Adrenal gland (tissue), 19 donors: ENCODE measurements at places on chromosomes 11 and 22. TPM values are rescaled to one million over a fixed set of nuclear protein-coding genes. Genes with fewer than 3 reads are reported as not detected.

DNA sequence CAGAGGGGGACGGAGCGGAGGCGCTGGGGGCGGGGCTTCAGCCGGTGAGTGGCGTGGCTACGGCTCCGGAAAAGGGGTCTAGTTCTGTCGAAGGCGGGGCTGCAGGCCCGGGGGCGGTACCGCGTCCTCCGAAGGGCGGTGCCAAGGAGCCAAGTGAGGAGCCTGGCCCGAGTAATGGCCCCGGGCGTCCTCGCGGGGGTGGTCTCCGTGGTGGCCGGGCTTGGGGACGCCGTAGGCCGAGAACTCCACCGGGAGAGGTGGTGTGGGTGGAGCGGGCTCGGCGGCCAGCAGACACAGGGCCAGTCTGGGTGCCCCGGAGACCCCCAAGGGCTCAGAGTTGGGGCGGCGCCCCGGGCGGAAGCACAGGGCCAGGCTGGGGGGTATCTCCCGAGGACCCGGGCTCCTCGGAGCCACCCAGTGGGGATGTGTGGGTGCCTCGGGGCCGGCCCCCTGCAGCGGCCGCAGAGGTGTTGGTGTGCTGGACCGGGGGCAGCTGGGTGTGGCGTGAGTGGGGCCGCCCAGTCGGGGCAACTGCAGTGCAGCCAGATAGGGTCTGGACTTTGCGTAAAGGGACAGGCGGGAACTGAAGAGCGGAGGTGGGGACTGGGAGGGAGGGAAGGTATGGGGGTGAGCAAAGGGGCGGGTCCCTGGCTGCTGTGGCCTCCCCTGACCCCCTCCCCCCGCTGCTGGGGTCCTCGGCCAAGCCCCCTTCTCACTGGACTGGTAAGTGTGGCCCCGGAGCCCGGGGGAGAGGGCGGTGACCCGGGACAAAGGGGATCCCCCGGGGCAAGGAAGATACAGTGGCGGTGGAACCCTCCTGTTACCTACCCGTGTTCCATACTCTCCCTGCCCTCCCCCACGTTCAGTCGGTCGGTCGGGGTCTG is 838 bp downstream of the FKBP2 start:
- peak; percentile 69 for DNase-seq

DNA sequence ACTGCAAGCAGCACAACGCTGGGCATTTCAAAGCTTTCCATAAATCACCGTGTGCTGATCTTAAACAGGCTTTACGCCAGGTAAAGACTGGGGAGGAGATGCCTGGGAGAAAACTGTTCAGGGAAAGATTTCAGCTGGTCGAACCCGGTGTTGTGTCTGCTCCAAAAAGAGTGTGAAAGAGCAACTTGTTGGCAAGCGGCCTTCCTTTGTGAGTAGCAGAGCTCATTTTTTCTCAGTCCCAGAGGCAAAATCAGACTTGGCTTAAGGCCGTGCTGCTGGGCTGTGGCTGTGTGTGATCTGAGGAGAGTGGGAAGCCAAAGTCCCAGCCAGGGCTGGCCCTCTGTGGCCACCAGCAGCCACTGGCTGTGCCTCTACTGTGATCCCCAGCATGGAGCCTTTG is 75.7 kb upstream of the E2F8 start:
- DNase-seq: peak; percentile 11

GRCh38 chr11:117443266-117444186 is 115.9 kb downstream of the CEP164 start:
- peak; percentile 81 for DNase-seq

- no peak for DNase-seq
Observed at GRCh38 chr11:27443746-27444507, 28.7 kb downstream of the LGR4 start.

DNA sequence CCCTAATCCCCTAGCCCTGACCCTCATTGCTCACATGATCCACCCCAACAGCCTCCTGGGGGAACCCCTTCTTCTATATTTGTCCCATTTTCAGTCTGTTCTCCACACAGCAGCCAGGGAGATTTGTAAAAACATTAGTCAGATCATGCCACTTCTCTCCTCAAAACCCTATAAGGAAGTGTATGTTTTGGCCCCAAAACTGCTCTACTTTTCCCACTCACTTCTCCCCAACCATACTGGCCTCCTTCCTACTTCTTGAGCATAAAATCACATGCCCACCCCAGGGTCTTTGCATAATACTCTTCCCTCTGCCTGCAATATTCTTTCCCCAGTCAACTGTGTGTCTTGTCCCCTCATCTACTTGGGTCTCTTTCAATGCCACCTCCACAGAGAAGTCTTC is 4.7 kb upstream of the SLC22A12 start:
- DNase-seq: no peak

- peak; percentile 33 for DNase-seq
Observed at GRCh38 chr11:93791493-93791892, 7.4 kb downstream of the MED17 start.

DNA sequence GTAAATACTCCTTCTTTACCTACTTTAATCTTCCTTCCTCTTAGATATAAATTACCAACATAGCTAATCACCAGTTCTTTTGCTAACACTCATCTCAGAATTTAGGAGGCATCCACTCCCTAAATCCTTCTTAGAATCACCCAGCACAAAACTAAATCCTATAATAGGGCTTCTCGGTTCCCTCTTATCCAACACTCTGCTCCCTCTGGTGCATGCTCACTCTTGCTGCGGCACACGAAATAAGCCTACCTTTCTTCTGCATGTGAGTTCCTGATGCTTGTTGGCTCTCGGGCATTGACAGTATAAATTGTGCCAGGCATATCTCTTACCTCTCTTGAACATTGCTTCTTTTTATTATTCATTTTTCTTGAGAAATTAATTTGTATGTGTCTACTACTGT is 61.0 kb downstream of the OR5AK2 start:
- no peak for DNase-seq

- DNase-seq: no peak
Observed at GRCh38 chr11:15667127-15667725, 552.5 kb downstream of the INSC start.

DNA sequence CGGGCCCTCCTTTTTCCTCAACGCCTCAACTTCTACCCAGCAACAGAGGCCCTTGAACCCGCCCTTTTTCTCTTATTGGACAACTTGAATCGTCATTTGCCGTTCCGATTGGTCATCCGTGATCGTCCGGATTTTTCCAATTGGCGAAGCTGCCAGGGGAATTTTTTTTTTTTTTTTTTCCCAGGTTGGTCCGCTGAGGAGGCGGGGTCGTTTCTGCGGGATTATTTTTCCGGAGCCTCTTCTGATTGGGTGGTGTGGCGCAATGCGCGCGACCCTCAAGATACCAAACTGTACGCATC is 465 bp upstream of the TTC9C start:
- peak; percentile 90 for DNase-seq

GRCh38 chr11:79417069-79417920 is 23.5 kb downstream of the TENM4 start:
- no peak for DNase-seq

DNA sequence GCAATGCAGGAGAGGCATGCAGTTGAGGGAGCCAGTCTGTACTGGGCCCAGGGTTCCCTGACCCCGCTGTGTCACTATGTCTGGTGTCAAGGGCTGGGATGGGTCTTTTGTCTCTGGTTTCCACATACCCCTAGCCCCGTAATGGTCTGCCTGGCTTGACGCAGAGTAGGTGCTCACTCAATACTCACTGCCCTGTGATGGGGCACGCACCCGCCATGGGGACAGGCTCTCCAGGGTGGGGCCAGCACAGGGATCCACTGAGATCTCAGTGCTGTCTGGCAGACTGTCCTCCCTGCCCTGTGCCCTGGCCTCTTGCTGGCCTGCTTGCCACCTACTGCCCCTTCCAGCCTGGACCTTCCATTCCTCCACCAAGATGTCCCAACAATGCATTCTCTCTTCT is 101.7 kb upstream of the CD82 start:
- no peak for DNase-seq

- no peak for DNase-seq
Observed at GRCh38 chr22:23478175-23478574, 101.9 kb downstream of the IGLL1 start.

DNA sequence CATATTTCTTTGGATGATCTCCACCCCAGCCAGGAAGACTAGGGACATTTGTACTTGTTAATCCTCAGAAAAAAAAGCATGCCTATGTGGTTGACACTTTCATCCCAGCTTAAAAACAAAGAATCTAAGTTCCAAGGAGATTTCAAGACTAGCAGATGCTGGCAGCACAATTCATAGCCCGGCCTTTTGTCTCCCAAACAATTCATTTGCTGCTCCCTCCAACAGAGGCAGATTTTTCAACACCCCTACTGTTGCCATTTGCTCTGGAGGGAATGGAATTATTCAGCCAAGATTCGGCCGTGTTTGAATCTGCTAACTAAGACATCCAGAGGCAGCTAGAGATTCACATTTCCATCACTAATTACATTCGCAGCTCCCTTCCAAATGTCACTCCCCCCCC is 15.3 kb downstream of the P2RX3 start:
- no peak for DNase-seq

DNA sequence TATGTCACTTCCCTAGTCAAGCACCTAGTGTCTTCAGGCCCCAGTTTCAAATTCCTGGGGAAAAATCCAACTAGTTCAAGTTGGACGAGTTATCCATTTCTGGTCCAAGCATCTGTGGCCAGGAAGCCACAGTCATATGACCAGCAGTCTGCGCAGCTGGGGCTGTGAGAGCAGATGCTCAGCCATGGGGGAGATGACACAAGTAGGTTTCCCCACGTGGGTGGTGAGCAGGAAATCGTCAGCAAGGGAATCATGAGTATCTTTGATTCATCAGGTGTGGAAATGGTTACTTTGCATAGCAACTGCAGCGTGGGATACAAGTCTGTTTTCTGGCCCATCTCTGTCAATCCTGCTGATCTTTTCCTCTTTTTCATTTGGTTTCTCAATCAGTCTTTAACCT is 185.3 kb downstream of the C11orf91 start:
- no peak for DNase-seq

DNA sequence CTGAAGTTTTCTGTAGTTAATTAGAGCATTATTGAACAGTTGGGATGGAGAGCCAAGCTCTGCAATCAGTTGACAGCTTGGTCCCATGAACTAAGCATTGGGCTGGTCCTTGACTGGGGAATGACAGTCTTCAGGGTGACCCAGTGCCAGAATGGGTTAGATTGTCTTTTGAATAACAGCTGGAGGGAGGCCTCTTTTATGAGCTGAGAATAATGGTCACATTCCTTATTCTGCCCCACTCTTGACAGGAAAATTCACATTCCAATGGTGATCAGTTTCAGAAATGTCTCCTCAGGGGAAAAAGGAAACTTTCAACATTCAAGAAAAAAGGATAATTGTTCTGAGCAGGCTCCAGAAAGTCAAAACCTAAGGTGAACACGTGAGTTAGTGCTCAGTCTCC is 113.9 kb downstream of the KIRREL3 start:
- no peak for DNase-seq

DNA sequence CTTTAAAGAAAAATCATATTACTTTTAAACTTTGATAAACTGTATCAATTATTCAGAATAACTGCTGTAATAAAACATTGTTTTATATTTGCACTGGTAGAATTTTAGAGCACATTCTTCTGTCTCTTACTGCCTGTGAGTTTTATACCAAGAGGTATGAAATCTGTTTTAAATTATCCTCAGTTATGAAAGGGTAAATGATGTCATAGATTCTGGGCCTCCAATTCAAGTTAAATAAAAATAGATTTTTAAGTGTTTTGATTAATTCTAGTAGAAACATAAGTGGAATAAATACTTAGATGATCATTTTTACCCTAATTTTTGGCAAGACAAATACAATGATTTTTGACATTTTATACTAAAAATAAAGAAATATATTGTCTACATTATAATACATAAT is 93.0 kb downstream of the GUCY1A2 start:
- no peak for DNase-seq

GRCh38 chr11:104836691-104837090 is 61.6 kb downstream of the CASP12 start:
- no peak for DNase-seq

DNA sequence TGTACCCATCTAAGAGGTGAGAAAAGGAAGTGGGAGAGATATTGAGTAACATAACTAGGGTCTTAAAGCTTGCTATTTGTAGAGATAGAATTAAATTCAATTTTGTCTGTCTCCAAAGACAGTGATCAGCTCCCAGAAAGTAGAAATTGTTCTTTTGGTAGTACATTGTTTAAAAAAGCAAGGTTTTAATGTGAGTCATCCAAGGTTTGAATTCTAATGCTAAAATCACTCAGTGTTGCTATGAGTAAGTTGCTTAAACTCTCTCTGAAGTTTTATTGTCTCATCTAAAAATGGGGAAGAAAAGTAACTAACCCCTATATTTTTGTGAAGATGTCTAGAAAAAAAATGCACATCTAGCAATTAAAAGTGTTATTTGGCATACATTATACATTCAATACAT is 1004.5 kb upstream of the CCDC90B start:
- DNase-seq: no peak

DNA sequence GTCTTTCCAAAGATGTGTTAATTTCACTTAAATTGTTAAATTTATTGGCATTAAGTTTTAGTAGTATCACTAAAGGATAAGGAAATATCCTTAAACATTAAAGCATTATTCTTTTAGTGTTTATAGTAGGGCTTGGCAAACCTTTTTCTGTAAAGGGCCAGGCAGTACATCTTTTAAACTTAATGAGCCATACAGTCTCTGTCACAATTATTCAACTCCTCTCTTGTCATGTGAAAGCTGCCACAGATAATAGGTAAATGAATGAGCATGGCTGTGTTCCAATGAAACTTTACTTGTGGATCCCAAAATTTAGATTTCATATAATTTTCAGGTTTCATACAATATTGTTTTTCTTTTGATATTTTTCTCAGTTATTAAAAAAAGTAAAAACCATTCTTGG is 268.2 kb upstream of the C11orf87 start:
- no peak for DNase-seq

GRCh38 chr11:86386283-86386682 is 11.6 kb downstream of the CCDC81 start:
- DNase-seq: no peak

Gene ALDH3B1
- polyA plus RNA-seq: 24.4 TPM

Gene GLYAT
- 0.13 TPM for polyA plus RNA-seq
